Natural killer cell (primary cell): ENCODE measurements at places on chromosomes 1 and 21.

GRCh38 chr1:39701049-39701439 lies 9.8 kb upstream of the HPCAL4 start:
- no peak for DNase-seq

GRCh38 chr1:65059930-65060538 lies 88.0 kb upstream of the AK4 start:
- DNase-seq: peak; percentile 63

DNA sequence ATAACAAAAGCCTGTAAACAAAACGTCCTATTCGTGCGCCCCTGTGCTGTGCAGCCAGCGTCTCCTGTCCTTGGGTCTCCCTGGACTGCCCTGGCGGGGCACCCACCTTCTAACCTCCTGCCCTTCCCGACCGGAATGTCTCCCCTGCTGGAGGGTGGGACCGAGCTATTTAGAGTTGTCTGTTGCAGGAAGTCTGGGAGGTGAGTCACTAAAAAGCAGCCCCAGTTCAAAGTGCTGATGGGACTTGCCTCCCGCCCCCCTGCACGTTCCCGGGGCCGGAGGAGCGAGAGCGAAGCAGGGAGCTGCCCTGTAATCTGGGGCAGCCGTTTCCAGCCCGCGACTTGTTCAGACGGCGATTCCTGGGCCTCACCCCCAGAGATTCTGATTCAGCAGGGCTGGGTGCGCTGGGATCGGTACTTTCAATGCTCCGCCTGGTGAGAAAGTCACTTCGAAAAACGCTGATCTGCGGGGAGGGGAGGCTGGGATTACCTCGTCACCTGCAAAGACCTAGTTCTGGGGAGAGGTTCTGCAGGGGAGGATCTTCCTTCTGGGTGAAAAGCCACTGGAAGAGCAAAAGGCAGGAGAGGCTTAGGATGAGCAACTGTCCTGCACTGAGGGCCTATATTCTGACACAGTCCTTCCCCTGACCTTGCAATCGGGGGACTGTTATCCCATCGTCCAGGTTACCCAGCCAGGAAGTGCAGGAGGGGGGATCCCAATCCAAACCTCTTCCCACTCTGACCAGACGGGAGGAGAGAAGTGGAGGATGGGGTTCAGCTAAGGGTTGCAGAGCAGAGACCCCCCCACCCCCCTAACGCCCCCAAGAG lies 1.2 kb upstream of the DHRS3 start:
- peak; percentile 61 for DNase-seq

DNA sequence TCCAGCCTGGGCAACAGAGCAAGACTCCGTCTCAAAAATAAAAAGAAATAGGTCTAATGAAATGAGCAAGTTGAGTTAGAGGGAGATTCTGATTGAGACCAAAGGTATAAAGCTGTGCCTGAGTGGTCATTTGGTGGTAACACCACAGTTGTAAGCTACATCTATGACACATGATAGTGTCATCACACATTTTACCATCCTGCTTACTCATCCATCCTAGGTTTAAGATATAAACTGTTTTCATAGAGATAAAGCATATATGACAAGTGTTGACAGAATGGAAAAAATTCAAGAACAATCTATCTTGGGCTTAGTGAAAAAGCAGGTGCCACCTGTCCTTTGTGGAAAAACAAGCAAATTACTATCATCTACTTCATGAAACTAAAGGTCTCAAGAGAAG lies 7.1 kb upstream of the CFAP141 start:
- DNase-seq: no peak

- DNase-seq: peak; percentile 23
Observed at GRCh38 chr21:26717146-26717739, 128.0 kb downstream of the ADAMTS1 start.

DNA sequence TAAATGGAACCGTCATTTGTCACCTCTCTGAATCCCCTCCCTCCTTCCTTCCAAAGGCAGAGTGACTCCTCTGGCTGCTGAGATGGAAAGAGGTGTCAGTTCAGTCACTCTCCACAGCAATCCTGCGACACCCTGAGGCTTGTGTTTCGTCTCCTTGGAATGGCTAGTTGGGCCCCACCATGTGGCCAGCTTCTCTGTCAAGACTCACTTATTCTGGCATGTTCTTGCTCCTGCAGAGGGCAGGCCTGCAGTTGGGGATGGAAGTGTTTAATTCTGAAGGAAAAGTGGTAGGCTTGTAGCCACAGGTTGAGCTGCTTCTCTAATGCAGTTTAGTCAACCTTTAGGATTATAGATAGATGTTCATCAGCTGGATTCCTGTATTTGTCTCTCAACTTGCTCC lies 149.6 kb downstream of the LMO4 start:
- DNase-seq: no peak

DNA sequence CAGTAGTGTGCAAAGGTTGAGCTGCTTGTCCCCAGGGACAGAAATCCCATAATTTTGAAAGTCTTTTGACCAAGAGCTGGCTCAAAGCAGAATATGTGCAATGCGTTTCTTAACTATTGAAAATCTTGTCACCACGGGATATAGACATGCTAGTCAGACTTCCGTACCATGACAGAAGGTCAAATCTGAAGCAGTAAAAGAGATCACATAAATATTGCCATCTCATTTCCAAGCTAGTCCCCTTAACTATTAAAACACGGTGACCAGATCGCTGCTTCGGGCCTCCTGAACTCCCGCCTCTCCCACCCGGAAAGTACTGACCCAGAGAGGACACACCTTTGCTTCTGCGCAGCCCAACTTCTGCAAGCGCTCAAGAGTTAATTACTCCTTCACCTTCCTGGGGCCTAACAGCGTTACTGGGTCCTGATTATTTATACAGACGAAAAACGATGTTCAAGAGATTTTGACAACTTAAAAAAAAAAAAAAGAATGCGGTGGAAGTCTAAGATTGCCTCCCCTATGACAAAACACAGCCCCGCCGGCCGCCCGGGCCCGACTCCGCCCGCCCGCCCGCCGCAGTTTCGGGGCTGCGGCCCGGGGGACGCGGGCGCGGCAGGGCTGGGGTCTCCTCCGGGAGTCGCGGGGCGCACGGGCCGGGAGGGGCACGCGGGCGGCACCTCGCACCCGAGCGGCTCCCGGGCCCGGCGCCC lies 692 bp downstream of the SORT1 start:
- no peak for DNase-seq

DNA sequence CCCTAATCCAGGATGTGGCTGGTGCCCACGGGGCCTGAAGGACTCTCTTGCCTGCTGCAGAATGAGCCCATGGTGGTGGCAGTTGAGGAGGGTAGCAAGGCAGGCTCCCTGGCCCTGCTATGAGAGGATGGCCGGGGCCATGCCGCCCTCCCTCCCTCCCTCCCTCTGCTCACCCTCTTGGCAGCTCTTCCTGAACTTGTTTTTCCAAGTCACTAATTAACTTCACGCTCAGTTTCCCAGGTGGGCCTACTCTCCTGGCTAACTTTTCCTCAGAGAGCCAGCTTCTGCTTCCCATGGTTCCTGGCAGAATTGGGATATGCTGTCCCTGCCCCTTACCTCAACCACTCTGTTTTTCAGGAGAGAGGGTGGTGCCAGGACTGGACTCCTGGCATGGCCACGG lies 10.2 kb downstream of the KCNC4 start:
- DNase-seq: no peak

DNA sequence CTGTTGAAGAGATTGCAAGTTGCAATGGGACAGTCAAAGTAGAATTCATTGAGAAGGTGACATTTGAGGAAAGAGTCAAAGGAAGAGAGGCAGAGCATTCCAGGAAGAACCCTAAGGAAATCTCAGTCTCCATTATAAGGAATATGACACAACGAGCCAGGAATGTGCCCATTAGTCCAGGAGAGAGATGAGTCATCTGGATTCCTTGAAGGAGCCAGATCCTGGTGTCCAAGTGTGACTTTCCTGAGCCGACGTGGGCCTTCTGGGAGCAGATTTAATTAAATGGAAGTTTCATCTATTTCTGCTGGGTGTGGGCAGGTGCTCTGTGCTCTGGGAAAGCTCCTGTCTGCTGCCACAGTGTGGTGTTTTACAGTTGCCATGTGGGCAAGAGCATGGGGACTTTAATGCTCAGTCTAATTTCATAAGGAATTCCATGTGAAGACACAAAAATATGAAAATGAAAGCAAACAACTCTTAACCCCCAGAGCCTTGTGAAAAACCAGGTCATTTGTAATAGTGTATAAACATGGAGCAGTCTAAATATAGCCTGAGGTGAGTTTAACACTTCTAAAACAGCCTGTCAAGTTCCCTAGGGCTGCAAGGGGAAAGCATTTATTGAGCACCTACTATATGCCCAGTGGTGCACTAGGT lies 111.4 kb upstream of the ARTN start:
- DNase-seq: no peak

DNA sequence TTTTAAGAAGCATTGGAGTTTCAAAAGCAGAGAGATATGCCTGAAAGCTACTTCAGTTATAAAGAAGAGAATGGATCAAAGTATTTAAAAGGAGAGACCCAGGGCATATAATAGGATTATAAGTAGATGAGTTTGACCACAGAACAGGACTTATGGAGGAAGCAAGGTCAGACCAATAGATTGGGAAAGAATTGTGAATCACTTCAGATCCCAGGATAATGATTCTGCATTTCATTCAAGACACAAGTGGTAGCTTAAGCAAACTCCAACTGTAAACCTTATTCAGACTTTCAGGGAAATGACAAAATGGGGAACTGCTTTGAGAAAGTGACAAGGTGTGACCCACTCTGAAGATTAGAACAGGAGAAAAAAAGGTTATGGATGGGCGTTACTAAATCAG lies 18.9 kb upstream of the OR10J5 start:
- DNase-seq: no peak

DNA sequence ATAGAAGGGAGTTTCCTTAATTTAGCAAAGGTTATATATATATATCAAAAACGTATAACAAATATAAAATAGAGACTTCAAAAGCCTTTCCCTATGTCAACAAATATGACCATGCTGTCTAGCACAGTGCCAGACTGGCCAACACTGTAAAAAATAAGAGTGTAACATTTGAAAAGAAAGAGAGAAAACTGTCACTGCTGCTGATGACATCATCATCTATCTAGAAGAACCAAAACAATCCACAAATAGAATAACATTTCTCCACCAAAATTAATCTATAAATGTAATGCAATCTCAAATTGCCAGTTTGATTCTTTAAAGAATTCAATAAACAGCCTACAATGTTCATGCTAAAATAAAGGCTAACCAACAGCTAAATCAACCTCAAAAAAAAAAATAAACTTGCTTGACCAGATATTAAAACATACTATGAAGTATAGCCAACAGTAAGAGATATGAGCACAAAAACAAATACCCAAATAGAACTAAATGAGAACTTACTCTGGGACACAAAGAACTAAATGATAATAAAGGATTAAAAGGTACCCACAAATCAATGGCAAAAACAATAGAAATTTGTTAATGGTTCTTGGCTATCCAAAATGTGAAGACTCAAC lies 50.2 kb downstream of the ENAH start:
- no peak for DNase-seq

- no peak for DNase-seq
Observed at GRCh38 chr1:50822035-50822776, 137.9 kb downstream of the FAF1 start.

- no peak for DNase-seq
Observed at GRCh38 chr1:39122056-39122455, 82.4 kb upstream of the MACF1 start.

DNA sequence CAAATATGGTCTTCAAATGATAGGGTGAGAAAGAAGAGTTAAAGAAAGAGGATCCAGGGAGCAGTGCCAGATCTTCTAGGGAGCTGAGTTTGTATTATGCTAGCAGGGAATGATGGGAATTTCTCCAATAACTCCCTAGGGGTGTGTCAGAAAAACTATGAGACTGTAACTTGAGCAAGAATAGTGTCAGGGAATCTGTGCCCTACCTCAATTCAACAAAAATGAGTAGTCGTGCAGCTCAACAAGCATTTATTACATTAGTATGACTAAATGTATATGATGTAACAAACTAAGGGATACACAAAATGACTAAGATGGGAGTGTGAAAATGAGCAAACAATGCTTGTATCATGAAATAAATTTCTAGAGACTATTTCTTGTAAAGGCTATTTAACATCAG lies 24.2 kb downstream of the SPAG17 start:
- no peak for DNase-seq

DNA sequence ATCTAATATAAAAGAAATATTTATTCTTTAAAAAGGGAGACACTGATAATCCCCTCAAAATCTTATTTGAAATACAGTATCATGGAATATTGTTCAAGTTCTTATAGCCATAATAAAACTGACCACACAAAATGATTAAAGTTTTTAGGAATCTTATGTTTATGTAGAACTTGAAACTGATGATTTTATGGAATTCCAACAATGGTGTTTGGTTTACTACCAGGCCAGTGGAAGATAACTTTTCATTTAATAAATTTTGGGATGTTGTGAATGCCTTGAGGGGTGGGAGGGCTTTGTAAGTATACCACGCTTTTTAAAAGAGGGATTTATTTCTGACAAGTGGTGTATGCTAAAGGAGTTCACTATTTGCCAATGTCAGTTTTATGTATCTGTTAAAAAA lies 87.7 kb downstream of the RAB3GAP2 start:
- DNase-seq: no peak

DNA sequence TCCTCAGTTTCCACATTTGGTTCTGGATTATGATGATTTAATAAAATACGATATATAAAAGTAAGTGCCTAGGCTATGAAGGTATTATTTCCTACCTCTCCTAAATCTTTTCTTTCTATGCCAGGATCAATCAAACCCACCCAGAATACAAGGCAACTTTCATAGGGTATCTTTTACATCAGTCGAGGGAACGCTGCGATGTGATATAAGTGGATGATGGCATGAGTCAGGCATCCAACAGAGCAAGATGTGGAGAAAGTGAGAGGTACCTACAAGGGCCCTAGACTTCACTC lies 781 bp downstream of the TTLL7 start:
- DNase-seq: no peak

GRCh38 chr1:91673613-91674012 lies 173.0 kb downstream of the CDC7 start:
- DNase-seq: no peak

DNA sequence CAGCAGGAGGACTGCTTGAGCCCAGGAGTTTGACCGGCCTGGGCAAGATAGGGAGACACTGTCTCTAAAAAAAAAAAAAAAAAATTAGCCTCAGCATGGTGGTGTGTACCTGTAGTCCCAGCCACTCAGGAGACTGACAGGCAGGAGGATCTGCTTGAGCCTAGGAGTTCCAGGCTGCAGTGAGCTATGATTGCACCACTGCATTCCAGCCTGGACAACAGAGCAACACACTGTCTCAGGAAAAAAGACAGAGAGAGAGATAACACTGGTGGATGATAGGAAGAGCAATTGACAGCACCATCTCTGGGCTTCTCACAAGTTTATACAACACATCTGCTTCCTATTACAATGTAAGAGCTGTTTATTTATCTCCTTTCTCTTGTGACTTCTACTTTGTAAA lies 2.4 kb upstream of the RNU11 start:
- no peak for DNase-seq

GRCh38 chr1:117796226-117796625 lies 133.2 kb downstream of the GDAP2 start:
- DNase-seq: no peak

DNA sequence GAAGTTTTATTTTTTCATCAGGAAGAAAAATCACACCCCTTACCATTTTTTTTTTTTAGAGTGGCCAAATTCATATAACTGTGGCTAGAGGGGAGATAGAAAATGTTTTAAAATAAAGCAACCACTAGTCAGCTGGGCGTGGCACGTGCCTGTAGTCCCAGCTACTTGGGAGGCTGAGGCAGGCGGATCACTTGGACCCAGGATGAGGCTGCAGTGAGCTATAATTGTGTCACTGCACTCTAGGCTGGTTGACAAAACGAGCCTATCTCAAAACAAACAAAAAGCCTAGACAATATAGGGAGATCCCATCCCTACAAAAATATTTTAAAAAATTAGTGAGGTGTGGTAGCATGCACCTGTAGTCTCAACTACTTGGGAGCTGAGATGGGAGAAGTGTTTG lies 14.8 kb upstream of the BECN2 start:
- DNase-seq: no peak

- peak; percentile 59 for DNase-seq
Observed at GRCh38 chr1:15386164-15386749, 23.4 kb upstream of the EFHD2 start.
